ENCODE measurements at places on chromosomes 6 and 20.
A peak's percentile ranks its signal among the peaks of the same experiment; 100 is the strongest.

DNA sequence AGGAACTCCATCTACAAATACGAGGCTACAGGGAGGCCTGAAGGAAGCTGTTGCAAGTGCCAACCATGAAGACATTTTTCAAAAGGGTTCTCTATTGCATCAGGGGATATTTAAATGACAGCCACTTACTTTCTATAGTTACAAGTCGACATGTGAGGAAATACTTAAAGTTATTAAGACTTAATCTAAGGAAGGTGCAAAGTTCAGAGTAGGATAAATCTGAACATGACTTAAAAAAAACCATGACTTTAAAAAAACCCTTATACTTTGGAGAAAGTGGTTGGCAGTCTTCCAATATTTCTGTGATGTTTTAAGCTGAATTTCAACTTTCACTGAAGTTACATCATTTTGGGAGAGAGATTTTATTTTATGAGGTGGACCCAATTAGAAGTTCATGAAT, 56.3 kb upstream of the EMILIN3 start:
- DNase-seq: no peak

- DNase-seq: no peak
Measured at GRCh38 chr6:106473812-106474211, 113.3 kb downstream of the CRYBG1 start.

DNA sequence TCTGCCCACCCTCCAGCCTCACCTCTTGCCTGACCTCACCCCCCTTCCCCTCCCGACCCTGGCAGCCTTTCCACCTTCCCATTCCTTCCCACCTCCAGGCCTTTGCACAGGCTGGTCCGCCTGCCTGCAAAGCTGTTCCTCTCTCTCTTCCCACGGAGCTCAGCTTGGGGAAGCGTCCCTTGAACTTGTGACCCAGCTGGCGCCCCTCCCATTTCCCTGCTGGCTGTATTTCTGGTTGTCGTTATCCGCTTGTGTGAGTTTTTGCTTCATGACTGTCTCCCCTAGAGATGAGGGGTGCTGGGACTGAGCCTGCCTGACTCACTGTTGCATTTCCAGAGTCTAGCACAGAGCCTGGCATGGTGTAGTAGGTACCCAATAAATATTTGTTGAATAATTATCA, 32.5 kb downstream of the VSTM2L start:
- no peak for DNase-seq

DNA sequence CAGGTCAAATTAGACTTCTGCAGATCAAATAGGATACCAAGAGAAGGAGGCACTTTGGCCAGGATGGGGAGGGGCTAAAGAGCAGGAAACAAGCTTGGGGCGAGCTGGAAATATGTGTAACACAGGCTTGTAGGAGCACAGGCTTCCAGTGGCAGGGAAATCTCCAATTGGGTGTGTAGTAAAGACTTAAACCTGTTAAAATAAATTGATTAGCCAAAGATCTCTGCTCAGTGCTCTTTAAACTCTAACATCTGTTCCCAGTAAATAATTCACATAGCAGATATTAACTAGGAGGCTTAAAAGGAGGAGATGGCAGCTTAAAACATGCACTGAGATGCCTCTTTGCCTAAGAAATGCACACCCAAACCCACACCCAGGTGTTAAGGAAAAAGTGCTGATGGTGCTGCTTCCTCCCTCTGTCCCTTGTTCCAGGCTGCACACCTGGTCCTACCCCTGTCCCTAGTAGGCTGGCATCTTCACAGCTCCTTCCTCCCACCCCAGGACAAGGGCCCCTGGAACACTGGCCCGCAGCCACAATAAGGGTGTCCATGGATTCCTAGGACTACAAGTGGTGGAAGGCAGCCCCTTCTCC, 93.5 kb upstream of the MLN start:
- DNase-seq: no peak

DNA sequence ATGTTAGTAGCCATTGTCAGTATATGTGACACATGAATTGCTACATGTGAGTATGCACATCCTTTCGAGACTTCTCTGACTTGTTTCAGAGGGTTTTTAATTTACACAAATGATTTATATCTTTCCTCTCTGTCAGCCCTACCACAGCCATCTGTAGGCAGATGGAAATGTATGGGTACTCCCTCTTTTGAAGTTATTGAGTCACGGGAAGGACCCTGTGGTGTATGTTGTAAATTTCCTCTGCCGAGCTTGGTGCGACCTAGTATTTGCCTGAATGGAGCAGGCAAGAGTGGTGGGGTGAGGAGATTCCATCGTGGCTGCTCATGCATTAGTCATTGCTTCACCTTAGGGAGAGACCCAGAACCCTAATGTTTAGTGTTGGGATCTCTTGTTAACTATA, 171.9 kb downstream of the JARID2 start:
- DNase-seq: no peak

- no peak for DNase-seq
Measured at GRCh38 chr6:162829013-162829742, 101.4 kb downstream of the PACRG start.

DNA sequence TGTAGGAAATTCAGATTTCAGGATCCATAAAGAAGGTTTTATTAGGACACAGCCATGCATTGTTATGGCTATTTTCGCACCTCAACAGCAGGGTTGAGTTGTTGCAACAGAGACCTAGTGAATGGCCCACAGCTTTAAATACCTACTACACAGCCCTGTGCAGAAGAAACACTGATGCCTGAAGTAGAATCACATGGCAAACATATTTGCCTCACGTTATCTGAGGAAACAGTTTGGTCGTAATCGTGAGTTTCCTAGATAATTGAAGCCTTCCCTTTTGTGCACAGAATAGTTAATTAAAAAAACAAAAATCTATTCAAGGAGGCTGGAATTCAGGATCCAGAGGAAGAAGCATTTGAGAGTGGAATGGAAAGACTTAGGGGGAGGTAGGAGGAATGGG, 55.1 kb downstream of the GCNT2 start:
- DNase-seq: no peak

- peak; percentile 73 for DNase-seq
Measured at GRCh38 chr20:46206992-46207549, 89.0 kb downstream of the CD40 start.

- DNase-seq: no peak
Measured at GRCh38 chr6:159726255-159726917, 920 bp upstream of the WTAP start.

GRCh38 chr6:14590586-14590985, 473.0 kb downstream of the CD83 start:
- DNase-seq: no peak

DNA sequence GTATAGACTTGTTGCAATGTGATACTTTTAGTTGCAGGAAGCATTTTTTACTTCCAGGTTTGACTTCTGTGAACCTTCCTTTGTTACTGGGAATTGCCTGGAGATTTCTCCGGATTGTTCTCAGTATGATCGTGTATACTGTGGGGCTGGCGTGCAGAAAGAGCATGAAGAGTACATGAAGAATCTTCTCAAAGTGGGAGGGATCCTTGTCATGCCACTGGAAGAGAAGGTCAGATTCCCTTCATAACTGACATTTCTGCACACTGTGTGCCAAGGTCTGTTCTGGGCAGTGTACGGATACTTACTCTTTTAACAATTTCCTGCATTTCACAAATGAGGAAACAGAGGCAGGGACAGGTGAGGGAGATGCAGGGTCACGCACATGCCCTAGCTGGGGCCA, 9.7 kb downstream of the PCMTD2 start:
- DNase-seq: no peak

DNA sequence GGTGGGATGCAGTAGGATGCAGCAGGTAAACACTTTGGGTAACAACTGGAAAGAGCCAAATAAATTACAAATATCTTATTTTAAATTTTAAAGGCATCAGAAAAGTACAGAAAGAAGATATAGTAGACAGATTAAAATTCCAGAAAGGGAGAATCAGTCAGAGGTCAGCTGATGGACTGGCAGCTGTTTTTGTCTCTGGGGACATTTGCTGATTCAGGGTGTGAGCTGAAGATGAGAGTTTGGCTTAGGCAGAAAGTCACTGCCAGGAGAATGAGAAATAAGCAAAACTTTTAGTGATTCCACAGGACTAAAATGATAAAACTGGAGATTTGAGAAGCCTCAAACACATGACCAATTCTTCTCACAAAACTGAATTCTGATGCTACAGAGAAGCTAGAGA, 39.5 kb downstream of the AHI1 start:
- DNase-seq: no peak

GRCh38 chr6:106182455-106182854, 96.3 kb downstream of the PRDM1 start:
- DNase-seq: no peak

All from cerebellar nuclear complex (tissue), 1 donor.